ENCODE measurements at places on chromosomes 12 and 14.
A peak's percentile ranks its signal among the peaks of the same experiment; 100 is the strongest.

DNA sequence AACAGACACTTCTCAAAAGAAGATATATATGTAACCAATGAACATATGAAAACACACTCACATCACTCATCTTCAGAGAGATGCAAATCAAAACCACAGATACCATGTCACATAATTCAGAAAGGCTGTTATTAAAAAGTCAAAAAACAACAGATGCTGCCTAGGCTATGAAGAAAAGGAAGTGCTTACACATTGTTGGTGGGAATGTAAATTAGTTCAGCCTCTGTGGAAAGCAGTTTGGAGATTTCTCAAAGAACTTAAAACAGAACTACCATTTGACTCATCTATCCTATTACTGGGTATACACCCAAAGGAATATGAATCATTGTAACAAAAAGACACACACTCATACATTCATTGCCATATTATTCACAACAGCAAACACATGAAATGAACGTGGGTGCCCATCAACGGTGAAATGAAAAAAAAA, 35.1 kb downstream of the EIF2S3B start:
- no peak for DNase-seq

DNA sequence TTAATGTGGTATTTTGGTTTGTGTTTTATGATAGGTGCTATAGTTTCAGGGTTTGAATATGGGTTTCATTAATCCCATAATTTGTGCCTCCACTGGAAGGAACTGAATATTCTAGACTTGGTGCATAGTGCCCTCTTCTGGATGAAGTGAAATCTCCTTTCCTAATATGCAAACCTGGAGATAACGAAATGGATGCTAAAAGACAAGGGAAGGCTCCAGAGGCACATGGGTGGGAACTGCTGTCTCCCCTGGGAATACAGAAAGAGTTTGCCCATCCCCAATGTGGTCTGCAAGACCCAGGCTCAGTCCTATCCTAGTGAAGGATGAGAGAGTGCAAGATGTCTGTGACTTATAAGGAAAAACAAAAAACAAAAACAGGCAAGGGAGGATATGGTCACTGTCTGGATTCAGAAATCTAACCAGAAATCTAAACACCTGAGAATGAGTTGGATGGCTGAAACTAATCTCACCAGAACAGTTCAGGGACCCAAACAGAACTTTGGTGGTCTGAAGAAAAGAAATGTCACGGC, 142.3 kb upstream of the TMPO start:
- DNase-seq: no peak

GRCh38 chr12:19006626-19007137, 122.9 kb upstream of the PLEKHA5 start:
- no peak for DNase-seq

GRCh38 chr12:15393037-15393436, 70.7 kb downstream of the PTPRO start:
- no peak for DNase-seq

DNA sequence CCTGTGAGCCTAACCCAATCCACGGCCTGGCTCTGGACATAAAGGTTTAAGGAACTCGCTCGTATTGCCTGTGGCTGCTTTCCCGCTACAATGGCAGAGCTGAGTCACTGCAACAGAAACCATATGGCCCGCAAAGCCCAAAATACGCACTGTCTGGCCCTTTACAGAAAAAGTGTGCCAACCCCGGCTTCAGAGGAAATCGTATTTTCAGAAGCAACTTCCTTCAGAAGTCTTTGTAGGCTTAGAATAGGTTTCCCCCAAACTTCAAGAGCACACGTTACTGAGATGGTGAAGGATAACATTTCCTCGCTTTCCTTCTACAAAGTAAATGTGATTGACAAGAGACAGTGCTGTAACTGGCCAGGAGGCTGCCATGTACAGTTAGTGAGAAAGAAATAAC, 34.8 kb upstream of the TESC start:
- DNase-seq: peak; percentile 64

DNA sequence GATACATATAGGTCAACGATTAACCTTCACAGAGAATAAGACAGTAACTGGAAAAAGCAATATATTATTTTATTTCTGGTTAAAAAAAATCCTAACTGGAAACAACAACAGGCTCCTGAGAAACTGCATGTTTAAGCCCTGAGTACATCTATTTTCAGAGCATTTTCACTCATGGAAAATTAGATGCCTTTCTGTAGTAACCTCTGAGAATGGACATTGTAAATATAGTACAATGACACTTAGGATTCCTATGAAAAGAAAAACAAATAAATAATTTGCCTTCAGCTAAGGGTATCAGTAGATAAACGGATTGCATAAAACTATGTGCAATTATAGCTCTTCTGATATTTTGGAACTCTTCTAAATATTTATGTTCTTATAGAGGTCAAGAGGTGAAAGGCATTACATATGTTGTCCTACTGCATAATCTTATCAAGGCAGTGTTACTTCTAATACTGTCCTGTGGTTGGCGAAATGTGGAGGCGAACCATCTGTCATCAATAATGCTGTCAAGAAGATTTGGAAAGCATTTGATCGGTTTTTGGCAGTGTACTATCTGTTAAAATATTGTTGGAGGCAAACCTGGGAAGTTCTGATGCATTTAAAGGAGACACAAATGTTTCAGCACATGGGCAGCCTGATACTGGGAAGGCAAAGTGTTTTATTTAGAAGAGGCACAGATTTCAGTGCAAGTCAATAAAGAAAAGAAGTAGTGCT, 381.8 kb downstream of the BTG1 start:
- no peak for DNase-seq

DNA sequence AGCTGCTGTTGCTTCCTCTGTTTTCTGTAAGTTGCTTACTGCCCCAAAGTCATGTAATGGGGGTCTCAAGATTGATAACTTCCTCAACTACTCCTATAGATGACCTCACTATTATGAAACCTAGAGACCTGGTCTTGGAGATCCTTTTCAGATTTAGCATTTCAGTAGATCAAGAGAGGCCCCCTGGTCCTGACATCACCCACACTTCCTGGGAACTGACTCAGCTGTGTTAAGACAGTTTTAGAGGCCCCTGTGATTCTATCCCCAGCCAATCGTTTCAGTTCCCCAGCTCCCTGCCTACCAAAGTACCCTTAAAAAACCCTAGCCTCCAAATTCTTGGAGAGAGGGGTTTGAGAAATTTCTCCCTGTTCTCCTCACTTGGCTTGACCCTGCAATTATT, 9.2 kb upstream of the ARG2 start:
- DNase-seq: no peak

DNA sequence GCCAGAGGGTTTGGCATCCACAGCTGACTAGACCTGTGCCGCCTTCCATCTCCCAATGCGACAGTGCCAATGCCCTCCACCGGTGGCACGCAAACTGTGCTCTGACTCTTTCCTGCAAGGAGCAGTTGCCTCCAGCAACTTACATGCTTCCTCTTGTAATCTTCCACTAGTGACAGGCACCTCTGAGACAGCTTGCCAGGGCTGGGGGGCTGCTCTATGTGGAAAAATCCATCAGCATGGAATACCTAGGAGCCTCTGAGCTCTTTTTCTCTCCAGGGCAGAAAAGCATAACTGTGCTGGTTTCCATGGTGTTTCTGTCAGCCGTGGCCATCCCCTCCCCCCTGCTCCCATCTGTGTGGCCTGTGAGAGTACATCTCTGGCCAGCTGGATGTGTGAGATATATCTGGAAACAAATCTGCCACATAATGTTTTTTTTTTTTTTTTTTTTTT, 110.6 kb downstream of the MYRFL start:
- DNase-seq: peak; percentile 71

GRCh38 chr12:51695241-51696010, 104.4 kb downstream of the SCN8A start:
- no peak for DNase-seq

- DNase-seq: no peak
Observed at GRCh38 chr12:13707829-13708228, 273.6 kb downstream of the GRIN2B start.

DNA sequence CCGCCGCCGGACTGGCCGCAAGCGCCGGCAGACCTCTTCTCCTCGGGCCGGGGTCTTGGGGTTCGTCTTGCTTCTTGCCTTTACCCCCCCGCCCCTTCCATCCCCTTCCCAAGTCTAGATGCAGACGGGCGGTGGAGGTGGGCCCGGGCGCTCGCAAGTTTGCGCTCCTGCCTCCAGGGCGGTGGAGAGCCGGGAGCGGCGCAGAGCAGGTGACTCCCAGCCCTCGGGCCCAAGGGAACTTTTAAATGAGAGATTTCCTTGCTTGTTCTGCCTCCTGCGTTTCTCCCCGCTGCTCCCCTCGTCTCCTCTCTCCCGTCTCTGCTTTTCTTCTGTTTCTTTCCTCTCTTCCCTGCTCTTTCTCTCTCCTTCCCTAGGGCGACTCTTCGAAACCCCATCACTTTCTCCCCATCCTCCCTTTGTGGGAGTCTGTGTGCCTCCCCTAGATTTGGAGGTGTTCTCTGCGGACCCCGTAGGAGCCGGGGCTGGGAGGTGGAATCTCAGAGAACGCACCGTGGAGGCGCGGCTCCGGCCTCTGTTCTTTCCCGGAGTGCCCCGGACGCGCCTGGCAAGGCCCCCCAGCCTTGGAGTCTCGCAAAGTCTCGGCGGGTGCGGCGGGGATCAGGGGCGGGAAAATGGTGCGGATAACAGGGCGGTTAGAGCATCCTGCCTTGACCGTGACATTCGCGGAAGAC, 114.7 kb upstream of the MYL2 start:
- DNase-seq: no peak

DNA sequence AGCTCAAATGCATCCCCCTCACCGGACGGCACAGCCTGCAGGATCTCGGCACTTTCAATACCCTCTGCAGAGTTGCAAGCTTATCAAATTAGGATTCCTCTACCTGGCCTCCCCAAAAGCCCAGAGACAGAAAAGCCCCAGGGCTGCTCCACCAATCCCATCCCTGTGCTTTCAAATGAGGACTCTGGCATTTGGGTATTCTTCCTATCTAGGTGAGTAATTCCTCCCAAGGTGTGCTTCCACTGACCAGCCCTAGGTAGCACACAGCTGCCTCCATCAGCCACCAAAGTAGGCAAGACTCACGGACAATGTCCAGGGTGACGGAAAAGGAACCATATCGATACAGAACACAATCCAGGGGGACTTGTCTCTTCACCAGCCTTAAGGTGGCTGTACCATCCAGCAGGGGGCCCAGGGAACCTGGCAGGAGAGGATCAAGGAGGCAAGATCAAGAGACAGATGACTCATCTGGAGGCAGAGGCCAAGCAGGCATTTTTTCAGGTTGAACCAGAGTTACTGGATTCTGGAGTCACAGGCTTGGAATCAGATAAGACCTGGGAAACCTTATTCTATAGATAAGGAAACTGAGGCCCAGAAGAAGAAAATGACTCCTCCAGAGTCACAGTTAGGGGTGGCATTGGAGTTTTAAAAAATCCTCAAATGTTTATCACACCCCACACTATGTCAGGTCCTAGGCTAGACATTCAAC, 9.9 kb downstream of the PMEL start:
- DNase-seq: no peak

GRCh38 chr14:22850944-22851764, 14.8 kb downstream of the MMP14 start:
- DNase-seq: peak; percentile 93

- no peak for DNase-seq
Observed at GRCh38 chr14:37452323-37452722, 142.7 kb downstream of the FOXA1 start.

DNA sequence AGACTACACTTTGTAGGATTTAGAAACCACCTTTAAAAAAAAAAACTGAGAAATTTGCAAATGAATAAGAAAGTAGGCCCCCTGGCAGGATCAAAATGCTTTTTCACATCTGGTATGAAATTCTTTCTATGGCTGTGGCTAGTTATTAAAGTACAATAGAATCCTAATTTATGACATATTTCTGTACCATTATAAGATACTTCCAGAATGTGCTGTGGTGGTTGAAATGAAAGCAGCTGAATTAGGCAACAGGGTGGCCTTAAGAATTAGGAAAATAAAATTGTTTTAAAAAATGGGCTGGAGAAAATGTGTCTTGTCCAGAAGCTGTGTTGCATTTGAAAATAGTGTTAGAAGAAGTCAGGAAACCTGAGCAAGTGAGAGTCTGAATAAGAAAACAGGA, 85.9 kb upstream of the PDE3A start:
- no peak for DNase-seq

- DNase-seq: no peak
Observed at GRCh38 chr14:92503756-92504491, 9.7 kb upstream of the RIN3 start.

DNA sequence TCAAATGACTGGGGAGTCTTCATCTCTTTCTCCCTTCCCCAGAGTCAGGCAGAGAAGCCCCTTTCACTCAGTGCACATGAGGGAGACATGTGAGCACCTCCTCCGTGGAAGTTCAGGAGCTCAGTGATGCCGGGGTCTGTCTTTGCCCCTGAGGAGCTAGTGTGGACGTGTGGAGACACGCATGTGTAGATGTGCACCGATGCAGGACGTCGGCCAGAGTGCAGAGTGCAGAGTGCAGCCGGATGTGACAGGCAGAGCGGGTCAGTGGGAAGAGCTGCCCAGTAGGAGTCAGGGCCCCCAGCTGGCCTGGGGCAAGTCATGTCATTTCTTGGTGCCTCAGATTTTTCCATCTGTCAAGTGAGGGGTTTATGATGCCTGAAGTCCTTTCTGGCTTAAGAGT, 20.7 kb downstream of the TSPAN9 start:
- no peak for DNase-seq

DNA sequence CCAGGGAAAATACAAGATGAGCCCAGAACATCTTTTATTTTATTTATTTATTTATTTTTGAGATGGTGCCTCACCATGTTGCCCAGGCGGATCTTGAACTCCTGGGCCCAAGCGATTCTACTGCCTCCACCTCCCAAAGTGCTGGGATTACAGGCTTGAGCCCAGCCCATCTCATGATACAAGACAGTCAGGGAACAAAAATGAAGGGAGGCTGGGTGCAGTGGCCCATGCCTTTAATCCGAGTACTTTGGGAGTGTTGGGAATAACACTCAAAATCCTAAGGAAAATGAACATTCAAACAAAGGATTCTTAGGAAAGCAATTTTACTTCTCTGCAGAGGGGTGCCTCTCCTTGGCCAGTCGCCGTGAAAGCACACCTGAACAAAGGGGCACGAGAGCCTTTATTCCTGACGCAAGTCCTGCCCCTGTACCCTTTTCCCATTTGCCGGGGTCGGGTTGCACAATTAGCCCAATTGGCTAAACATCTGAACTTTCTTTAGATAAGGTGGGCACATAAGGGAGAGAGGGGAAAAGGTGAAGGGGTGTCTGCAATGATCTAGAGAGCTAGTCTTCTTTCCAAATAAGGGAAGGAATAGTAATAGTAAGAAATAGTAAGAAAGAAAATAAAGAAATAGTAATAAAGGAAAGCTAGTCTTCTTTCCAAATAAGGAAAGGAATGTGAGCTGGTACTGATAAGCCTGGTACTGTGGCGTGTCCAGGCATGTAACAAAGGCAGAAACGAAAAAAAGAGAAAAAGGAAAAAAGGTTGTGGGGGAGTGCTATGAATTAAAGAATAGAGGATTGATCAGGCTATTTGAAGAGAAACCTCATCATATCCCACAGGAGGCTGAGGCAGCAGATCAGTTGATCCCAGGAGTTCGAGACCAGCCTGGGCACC, 13.4 kb downstream of the NCAPD2 start:
- no peak for DNase-seq
